Neural cell (in vitro differentiated cells): ENCODE measurements at places on chromosomes 16 and 17. TPM values are rescaled to one million over a fixed set of nuclear protein-coding genes. Genes with fewer than 3 reads are reported as not detected.

Gene GAA
- polyA plus RNA-seq: 58.9 and 67.6 TPM in 2 replicates

Gene MT1H
- polyA plus RNA-seq: not detected in 2 replicates

Gene CFAP52
- polyA plus RNA-seq: 1.9 TPM in 1 of 2 replicates, not detected in the other

Gene FTO
- 80.1 and 83.0 TPM in 2 replicates for polyA plus RNA-seq

Gene OSBPL7
- polyA plus RNA-seq: 10.0 and 11.4 TPM in 2 replicates

Gene HSD17B1
- 1.0 and 2.1 TPM in 2 replicates for polyA plus RNA-seq

Gene AATK
- polyA plus RNA-seq: 11.1 and 11.8 TPM in 2 replicates
